Amniotic stem cell (primary cell): ENCODE measurements at places on chromosomes 7 and 10.

GRCh38 chr10:119407254-119407777, 135.2 kb downstream of the RGS10 start:
- no peak for DNase-seq

GRCh38 chr10:75186310-75186709, 24.3 kb upstream of the VDAC2 start:
- DNase-seq, result no peak

DNA sequence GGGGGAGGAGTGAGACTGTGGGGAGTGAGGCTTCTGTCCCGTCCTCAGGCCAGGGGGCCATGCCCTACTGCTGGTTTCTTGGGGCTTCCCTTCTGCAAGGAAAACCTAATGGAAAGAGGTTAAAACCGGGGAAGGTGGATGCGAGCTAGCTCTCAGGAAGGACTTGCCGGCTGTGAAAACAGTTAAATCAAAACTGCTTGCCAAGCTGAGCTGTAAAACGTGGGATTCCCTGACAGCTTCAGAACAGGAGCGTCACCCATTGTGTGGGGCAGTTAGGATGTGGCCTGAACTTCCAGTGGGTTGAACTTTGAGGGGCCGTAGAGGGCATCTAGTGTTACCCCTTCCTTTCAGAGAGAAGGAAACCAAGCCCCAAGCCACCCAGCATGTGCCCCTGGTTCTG, 13.1 kb downstream of the TSPAN15 start:
- no peak for DNase-seq

- DNase-seq, result no peak
These were observed 149.8 kb downstream of the CCSER2 start for GRCh38 chr10:84478151-84478550.

DNA sequence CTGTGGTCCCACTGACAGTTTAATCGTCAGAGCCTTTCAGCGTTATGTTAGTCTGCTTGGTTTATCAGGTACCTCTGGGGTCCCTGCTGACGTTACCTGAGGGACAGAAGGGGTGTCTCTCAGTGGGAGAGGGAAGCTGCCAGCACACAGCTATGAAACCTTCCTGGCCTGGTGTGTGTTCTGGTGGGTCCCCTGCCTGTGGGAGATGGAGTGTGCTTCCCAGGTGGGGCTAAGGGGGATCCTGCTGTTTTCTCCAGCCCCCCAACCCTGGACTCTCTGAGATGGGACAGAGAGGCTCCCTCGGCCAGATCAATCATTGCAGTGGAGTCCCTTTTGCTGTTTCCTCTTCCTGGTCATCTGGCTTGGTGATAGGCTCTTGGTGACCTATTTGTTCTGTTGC, 308.8 kb downstream of the TNS3 start:
- DNase-seq, result no peak

DNA sequence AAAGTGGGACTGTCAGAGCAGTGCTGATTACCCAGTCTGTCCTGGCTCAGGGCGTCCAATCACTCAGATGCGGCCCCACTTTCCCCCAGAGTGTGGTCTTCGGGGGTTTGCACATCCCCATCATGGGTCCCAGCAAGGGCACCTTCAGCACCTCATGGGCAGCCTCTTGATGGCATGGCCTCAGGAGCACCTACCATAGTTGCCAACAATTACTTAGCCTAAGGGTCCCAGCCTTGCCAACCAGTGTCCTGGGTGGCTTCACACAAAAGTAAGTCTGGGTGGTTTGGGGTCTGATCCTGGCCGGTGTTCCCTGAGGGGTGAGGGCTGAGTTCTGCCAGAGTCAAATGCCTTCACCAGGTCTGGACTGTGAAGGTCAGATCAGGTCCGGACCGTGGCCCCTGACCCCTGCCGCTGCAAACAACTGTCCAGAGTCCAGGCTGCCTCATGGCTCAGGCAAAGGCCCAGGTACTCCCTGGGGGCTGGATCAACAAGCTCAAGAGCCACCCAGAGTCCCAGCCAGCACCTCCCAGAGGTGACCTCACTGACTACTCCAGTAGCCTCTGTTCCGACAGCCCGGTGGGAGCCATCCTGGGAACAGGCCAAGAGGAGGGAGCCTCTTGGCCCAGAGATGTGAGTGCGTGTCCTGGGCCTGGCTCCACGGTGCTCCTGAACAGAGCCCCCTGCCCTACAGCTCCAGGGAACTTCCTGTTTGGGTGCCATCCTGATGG, 6.2 kb upstream of the MARVELD1 start:
- no peak for DNase-seq

- no peak for DNase-seq
These were observed 230.7 kb downstream of the SNX13 start for GRCh38 chr7:17709599-17709998.
